HCEC 1CT (cell line): ENCODE measurements at places on chromosomes 2 and 18.

- DNase-seq = no peak
Observed at GRCh38 chr2:133600266-133600928, 32.1 kb upstream of the NCKAP5 start.

DNA sequence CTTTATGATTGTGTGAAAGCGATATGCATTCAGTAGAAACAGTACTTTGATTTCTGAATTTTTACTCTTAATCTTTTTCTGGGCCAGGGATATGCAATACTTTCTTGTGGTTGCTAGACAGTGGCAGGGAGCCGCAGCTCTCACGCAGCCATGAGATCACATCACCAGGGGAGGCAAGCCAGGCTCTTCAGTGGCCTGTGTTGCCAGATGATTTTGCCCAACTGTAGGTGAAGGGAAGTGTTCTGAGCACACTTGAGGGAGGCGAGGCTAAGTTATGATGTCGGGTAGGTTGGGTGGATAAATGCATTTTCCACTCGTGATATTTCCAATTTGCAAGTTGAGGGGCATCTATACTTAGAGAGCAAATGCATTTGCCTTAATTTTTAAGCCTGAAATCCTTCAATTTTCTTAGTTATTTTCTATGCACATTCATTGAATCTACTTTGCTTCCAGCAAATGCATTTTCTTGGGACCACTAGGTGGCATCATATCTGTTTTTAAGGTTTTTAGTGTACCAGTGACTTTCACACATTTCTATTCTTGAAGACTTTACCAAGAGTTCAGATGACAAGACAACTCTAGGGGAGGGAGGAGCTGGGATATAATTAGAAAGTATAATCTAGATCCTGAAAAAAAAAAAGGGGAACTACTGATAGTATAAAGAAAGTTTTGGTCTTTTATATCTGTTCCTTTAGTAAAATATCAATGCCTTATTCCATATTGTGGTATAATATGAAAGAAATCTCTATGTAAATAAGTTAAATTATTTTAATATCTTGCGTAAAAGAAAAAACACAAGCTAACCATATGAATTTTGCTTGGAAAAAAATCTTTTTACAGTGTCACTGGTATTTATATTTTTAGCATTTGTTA lies 643.3 kb downstream of the SOCS6 start:
- DNase-seq = no peak

- no peak for DNase-seq
Observed at GRCh38 chr2:1781291-1782080, 37.2 kb upstream of the PXDN start.

- DNase-seq = no peak
Observed at GRCh38 chr2:152542337-152542994, 174.8 kb downstream of the PRPF40A start.

GRCh38 chr2:144339048-144339447 lies 180.9 kb downstream of the ZEB2 start:
- no peak for DNase-seq

GRCh38 chr2:98730053-98730706 lies 752 bp downstream of the MGAT4A start:
- no peak for DNase-seq

DNA sequence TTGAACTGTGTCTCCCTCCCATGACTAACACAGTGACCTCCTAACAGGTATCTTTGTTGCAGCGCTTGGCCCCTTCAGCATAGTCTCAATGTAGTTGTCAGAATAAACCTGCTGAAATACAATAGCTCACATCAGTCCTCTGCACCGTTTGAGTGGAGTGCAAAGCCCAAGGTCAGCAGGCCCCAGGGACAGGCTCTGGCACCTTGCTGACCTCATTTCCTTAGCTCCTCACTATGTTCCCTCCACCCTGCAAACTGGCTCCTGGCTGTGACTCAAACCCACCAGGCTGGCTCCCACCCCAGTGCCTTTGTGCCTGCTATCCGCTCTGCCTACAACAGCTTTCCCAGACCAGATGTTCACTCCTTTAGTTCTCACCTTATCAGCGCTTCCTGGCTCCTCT lies 146.7 kb downstream of the LRATD1 start:
- no peak for DNase-seq

GRCh38 chr2:240930631-240931318 lies 24.6 kb downstream of the CROCC2 start:
- DNase-seq = no peak

DNA sequence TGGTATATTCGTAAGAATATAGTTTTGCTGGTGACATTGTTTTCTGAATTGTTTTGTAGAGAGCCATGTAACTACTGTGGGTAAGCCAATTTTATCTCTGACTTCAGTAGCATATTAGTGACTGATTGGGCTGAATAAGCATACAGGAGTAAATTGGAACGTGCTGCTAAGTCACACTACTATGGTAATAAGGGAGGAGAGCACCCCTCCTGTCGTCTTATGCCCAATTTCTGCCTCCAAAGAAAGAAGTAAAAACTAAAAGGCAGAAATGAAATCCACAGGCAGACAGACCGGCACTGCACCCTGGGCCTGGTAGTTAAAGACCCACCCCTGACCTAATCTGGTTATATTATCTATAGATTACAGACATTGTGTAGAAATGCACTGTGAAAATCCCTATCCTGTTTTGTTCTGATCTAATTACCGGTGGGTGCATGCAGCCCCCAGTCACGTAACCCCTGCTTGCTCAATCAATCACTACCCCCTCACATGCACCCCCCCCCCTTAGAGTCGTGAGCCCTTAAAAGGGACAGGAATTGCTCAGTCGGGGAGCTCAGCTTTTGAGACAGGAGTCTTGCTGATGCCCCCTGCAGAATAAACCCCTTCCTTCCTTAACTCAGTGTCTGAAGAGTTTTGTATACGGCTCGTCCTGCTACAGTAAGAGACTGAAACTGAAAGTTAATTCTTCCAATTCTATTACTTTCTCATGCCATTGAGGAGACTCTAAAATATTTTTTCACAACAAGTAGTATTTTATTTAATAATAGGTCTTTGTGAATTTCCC lies 167.0 kb downstream of the ZNF804A start:
- no peak for DNase-seq

GRCh38 chr2:138428710-138429440 lies 72.7 kb upstream of the SPOPL start:
- no peak for DNase-seq
